ENCODE measurements at places on chromosomes 5 and 9. TPM values are rescaled to one million over a fixed set of nuclear protein-coding genes. Genes with fewer than 3 reads are reported as not detected.

DNA sequence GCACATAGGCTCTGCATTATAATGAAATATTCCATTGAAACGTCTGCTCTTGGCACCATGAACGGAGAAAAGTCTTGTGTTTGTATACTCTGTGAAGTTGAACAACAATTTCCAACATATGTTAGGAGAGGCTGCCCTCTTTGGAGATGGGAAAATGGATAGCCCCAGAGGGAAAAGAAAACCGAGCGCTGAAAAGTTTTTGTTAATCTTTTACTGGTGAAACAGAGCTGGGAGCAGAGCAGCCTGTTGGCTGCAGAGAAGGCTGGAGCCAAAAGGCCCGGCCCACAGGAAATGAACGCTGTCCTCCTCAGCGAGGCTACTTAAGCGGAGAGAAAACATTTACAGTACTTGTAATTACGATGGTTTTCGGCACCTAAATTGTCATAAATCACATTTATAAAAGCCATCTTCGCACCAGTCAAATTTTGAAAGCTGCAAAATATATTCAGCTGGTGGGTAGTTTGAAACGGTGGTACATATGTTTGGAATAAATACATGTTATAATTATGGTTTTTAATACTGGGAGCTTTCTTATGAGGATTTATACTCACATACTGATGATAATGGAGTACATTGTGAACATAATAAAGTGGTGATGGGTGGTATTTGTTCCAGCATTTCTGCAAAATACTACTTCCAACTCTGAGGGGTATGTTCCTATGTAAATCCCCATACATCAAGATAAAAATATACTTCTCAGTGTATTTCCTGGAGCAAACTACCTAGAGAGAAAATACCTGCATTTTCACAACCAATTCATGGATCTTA, 129.6 kb upstream of the CNTLN start:
- DNase-seq: no peak

GRCh38 chr5:136155761-136156160, 23.1 kb downstream of the SMAD5 start:
- no peak for DNase-seq

DNA sequence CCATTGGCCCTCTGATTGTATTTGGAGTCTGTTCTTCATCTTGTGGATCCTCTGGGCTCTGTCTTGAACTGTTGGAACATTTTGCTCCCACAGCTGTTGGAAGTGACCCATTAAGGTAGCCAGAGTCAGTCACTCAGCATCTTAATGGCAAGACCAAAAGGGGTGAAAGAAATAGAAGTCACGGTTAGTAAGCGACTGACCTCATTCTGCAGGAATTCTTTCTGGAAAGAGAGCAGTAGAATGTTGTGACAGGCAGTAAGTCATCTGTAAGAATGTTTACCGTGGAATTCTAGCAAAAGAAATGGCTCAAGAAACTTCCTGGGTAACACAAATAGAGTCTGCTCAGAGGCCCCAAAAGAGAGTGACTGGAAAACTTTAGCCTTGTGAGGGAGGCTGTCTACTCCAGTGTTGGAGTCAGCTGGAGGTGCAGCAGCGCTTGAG, 28.6 kb upstream of the TNC start:
- DNase-seq: no peak

The IFNW1 gene
- not detected for total RNA-seq

The FGD3 gene
- total RNA-seq: 6.3 TPM
